ENCODE measurements at places on chromosomes 16 and 17.

DNA sequence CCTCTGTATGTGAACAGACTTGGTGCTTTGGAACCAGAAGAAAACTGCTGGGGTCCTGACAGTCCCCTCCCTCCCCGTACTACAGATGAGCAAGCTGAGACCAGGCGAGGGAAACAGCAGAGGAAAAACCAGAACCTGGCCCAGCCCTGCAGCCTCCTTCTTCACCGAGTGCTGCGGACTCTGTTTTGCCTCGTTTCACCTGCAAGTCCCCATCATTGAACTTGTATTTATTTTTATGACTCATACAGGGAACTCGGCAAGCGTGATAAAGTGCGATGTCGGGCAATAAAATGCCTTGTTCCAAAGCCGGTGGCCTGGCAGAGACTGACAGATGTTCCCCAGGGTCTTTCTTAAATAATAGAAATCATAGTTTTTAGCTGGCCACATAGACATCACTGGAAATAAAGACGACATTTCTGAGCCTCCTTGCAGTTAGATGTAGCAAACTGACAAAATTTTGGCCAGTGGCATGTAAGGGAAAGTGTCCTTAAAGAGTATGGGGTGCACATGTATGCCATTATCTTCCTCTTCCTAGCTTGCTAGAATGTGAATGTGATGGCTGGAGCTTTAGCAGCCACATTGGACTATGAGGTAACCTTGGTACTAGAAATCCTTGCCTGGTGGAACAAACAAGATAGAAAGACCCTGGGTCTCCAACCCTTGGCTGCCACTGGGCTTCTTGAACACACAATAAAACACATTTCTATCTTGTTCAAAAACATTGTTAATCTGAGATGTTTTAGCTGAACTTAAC lies 128.6 kb downstream of the IRF8 start:
- no peak for DNase-seq

DNA sequence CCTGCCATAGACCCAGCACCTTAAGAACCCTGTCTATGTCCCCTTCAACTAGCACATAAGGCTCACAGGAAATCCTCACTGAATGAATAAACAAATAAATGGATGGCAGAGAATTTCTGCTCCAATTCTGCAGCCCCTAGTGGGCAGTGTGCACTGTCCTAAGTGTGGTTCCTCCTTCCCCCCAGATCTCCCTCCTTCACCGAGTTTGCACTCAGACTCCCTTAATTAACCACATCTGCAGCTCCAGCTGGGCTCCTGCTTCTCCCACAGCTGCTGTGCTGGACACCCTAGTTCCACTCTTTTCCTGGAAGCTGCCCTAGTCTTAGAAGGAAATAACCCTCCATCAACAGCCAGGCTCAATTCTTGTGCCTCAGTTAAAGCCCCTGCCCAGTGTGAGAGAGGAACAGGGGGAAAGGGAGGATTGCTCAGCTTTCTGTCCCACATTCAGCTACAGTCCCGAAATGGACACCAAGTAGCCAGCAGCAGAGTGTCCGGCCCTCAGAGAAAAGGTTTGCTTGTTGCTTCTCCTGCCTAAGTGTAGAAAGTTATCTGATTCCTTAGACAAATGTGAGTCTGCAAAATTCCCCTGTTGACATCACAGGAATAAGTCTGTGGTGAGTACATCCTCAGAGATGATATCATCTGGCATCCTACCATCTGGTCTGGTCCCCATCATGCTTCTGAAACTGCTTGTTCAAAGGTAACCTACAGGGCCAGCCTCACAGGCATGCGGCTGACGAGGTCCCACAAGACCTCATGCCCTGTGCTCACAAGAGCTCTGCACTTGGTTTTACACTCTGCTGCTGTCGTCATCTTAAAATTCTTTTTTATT lies 12.3 kb downstream of the LRRC3C start:
- no peak for DNase-seq

DNA sequence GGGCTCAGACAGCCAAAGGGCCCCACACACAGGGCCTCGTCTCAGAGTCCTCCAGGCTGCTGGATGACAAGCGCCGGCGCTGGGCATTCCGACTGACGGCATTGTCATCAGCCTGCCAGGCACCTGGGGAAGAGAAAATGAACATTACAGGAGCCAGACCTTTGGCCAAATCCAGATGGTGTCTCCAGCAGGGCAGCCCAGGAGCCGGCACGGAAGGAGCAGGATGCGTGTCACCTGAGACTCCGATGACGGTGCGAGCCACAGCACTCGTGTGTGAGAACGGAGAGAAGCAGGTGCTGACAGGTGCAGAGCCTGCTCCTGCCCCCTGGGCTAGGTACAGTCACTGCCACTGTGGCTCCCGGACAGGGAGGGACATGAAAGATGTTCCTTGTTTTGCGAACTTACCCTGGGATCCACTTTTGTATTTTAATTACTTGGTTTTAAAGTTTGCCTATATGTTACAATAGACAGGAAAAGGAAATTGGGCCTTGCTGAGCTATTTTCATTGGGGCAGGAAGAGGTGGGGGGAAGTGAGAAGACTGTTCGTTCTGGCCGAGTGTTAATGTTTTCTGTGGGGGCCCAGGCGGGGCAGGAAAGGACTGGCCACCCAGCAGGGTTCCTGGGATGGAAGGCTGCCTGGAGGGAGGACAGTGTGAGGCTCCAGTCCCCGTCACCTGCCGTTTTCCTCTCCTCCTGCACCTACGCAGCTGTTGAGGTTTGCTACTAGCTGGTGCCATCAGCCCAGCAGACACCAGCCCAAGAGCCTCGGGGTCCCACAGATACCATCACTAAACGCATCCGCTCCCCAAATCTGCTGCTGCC lies 4.4 kb upstream of the FOXJ1 start:
- no peak for DNase-seq

DNA sequence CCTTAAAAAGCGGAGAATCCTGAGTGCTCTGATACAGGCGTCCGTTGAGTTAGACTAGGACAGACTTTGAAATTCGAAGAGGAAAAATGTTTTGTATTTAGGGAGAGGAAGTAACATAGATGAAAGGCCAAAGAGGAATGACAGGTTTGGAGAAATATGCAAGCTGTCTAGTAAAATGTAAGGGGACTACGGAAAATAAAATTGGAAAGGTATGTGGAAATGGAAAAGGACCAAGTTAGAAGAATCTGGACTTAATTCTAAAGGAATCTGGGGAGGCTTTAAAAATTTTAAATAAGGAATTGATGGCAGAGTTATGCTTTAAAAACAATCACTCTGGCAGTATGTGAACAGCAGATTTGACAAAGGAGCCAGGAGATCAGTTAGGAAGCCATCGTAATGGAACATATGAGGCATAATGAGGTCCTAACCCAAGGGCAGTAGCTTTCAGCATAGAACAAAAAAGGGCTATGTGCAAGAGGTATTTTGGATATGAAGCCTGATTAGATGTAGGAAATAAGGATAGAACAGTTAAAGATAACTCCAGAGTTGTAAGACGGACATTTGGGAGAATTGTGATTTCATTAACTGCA lies 38.3 kb downstream of the CYB561 start:
- DNase-seq: no peak

GRCh38 chr16:3577302-3577752 lies at the start of gene NLRC3:
TSS of gene NLRC3 (minus strand) at chr16:3577403. CDS start at chr16:3565036, 12,367 bp downstream.
- no peak for DNase-seq

All from globus pallidus (tissue), 1 donor.